ENCODE measurements at places on chromosomes 16 and 17. TPM values are rescaled to one million over a fixed set of nuclear protein-coding genes. Genes with fewer than 3 reads are reported as not detected.

The TOP2A gene
- total RNA-seq: 517 TPM

The KRTAP1-1 gene
- total RNA-seq: not detected

The GAST gene
- not detected for total RNA-seq

The HSD11B2 gene
- total RNA-seq: not detected

The ATAD5 gene
- 33.5 TPM for total RNA-seq

The CCL4 gene
- total RNA-seq: 6.7 TPM

The CAPNS2 gene
- not detected for total RNA-seq

The TMEM235 gene
- not detected for total RNA-seq

The ACSM2A gene
- not detected for total RNA-seq

The CTRB2 gene
- total RNA-seq: not detected

The CDH15 gene
- total RNA-seq: not detected

The PMP22 gene
- total RNA-seq: not detected

The FA2H gene
- not detected for total RNA-seq
